T-cell (primary cell): ENCODE measurements at places on chromosomes 4 and X.

DNA sequence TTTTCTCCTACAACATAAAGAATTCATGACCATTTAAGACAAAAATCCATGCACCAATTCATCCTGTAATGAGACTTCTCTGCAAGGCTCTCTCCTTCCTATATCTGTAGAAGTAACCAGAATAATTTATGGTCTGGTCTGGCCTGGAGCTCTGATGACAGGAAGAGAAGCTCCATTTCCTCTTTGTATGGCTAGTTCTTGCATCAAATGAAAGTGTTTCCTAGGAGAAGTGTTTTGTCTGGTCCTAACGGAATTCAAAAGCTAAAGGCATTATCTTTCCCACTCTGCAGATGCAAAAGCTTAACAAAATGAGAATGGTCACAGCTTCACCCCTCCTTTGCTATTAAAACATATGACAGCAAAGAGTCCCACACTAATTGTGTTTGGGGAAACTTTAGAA, 55.1 kb downstream of the SPATA18 start:
- no peak for DNase-seq

- DNase-seq = no peak
Observed at GRCh38 chr4:173270312-173271027, 63.7 kb downstream of the HMGB2 start.

DNA sequence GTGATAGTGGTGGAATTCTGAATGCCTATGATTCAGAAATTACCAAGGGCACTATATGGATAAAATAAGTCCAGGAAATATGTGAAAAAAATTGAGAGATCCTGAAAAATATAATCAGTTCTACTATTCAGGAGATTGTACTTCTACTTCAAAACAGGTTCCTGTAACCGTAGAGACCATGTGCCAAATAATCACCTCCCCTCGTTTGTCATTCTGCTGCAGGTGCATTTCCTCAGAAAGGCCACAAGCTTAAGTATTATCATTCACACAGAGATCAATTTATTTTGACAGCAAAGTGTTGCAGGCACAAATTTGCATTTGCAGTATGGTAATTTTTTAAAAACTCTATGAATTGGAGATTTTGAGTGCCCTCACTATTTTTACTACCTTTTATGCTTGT, 1000.0 kb downstream of the CCSER1 start:
- DNase-seq = no peak

- DNase-seq = no peak
Observed at GRCh38 chr4:38523524-38524448, 140.2 kb upstream of the KLF3 start.

DNA sequence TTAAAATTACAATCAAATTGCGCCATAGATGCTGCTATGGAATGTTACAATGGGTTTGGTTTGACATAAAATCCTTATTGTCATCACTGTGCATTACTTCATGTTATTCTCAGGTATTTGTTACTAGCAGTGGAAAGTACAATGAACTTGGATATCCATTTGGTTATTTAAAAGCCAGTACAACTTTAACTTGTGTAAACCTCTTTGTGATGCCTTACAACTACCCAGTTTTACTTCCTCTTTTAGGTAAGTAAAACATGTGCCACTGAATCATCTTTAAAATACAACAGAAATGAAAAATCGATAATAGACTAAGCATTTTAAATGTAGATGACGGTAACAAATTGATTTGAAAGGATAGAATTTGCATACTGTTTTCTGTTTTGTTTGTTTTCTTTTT, 35.6 kb downstream of the INTS6L start:
- DNase-seq = no peak
